ENCODE measurements at places on chromosomes 13 and 19.

GRCh38 chr19:4967738-4968461 lies 1.0 kb upstream of the KDM4B start:
- no peak for DNase-seq

DNA sequence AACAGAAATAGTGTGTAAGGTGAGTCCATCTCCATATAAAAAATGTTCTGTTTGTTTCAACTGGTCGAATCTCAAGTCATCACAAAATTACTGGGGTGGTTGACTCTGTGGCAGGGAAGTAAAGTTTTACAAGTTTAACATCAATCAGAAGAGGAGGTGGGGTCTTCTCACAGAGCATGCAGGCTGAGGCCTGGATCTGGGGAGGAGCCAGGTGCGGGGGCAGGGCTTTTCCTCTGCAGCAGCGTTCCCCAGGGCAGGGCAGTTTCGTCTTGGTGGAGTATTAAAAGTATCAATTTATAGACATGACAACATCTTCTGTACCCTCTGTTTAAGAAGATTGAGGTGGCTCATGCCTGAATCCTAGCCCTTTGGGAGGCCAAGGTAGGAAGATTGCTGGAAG lies 68.8 kb downstream of the SLC7A9 start:
- no peak for DNase-seq

- no peak for DNase-seq
These were observed at the start of gene CRB3 for GRCh38 chr19:6464070-6464873. Gene CRB3 (plus strand): TSS chr19:6464271. CDS start chr19:6464702, 431 bp downstream.

- no peak for DNase-seq
These were observed 13.1 kb downstream of the IRS2 start for GRCh38 chr13:109773276-109773675.

Measured in stimulated activated CD8-positive, alpha-beta memory T cell treated with anti-CD3 and anti-CD28 coated beads, Interleukin-7, amount 100 ng/mL, for 1 hour (primary cell).